ENCODE measurements at places on chromosomes 7 and 10.

GRCh38 chr7:24138343-24138742 lies 145.6 kb upstream of the NPY start:
- no peak for DNase-seq

GRCh38 chr10:131129544-131129943 lies 182.0 kb downstream of the TCERG1L start:
- DNase-seq: no peak

- DNase-seq: no peak
These were observed 17.7 kb upstream of the TTYH3 start for GRCh38 chr7:2613931-2614600.

- DNase-seq: no peak
These were observed 29.6 kb upstream of the ICA1 start for GRCh38 chr7:8291397-8292141.

- DNase-seq: no peak
These were observed 93.0 kb downstream of the ABLIM1 start for GRCh38 chr10:114565066-114565465.

Measured in CD4-positive, CD25-positive, alpha-beta regulatory T cell (primary cell).